ENCODE measurements at places on chromosomes 5 and 9.

GRCh38 chr5:178145965-178146820 is 7.5 kb downstream of the NHP2 start:
- DNase-seq = peak; percentile 83

DNA sequence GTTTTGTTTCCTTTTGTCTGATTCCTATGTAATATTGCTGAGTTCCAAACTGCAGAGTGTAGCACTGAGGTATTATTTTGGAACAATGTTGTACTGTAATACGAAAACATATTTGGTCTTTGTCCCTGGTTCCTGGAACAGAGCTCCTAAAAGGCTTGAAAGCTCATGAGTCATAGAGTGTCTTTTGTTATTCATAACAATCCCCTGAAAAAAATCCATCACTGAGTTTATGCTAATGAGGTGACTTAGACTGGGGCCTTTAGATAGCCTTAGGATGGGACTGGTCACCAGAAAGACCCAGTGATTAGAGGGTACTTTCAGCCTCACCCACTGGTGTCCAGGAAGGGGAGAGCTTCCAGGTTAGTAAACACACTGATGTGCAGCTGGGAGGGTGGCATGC is 132.7 kb upstream of the POU5F2 start:
- DNase-seq = peak; percentile 74

DNA sequence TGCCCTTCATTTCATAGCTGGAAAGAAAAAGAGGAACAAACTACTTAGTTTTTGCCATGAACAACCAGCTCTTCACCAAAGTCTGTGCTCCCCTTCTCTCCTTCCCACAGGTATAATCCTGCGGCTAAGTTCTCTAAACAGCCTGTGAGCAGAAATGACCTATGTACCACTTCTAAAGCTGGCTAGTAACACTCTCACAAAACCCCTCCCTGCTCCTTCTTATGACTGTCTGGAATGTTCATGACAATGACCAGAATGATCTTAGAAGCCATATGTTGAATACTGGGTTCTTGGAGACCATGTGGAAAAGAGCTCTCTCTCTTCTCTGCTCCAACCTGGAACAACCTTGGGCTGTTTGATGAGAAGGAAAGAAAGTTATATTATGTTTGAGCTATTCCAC is 12.9 kb upstream of the AMACR start:
- DNase-seq = no peak

DNA sequence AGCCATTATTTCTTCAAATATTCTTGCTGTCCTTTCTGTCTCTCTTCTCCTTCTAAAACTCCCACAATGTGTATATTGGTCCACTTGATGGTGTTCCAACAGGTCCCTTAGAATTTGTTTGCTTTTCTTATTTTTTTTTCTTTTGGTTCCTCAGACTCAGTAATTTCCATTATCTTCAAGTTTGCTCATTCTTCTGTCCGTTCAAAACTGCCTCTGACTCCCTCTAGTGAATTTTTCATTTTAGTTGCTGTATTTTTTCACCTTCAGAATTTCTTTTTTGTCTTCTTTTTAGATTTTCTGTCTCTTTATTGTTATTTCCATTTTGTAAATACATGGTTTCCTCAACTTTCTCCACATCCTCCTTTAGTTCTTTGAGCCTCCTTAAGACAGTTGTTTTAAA is 6.4 kb upstream of the SRP19 start:
- DNase-seq = peak; percentile 8

DNA sequence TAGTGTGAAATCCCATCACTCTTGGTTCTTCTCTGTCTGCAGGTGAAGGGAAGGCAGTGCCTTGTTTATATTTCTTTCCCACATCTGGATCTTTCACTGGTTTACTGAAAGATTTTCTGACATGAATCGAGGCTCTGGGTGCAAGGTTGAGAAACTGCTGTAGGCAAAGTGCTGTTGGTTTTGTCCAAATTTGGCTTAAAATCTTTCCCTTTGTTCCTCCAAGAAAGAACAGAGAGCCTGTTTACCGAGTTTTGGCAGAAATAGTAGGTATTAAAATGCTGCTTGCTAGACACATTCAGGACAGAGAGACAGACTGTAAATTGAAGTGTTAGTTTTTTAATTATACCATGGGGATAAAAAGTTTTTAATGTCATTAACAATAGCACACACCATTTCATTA is 21.5 kb downstream of the SKP2 start:
- DNase-seq = no peak

- DNase-seq = no peak
Observed at GRCh38 chr5:178467205-178467567, 123.0 kb downstream of the COL23A1 start.

GRCh38 chr9:100287186-100287585 is 65.6 kb downstream of the TEX10 start:
- DNase-seq = no peak

DNA sequence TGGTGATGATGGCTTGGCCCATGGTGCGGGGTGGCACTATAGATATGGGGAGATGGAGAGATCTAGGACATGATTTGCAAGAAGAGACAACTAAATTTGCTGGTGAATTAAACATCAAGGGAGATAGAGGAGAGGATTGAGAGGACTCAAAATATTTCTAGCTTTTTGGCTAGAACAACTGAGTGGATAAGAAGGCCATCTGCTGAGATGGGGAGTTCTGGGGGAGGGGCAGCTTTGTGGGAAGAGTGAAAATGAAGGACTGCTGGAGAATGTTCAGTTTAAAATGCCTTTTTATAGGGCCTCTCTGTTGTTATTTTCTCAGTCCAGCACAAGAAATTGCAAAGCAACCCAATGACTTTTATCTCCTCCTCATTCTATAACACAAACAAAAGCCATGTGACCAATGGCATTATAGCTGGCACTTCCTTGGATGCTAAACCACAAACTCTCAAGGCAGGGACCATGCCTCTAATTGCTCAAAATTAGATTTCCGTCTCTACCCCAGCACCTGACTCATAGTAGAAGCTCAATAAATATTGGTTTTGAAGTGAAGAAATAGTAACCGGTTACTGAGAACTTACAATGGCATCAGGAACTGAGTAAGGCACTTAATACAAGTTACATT is 29.8 kb downstream of the JAKMIP2 start:
- no peak for DNase-seq

DNA sequence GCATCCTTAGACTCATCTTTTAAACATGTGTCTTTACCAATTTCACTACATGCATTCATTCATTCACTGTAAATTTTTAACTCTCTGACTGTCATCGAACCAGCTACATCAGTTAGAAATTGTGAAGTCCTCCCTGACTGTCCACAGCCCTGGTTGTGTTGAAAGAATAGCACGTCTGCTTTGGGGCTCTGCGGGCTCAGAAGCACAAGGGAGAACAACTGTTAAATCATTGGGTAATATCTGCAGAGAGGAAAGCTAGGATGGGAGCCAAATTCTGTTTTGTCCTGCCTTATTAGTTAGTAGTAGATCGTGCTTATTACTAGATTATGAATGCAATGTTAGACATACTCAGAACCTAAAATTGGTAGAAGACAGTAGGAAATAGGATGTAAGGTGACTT is 26.3 kb upstream of the FAM120AOS start:
- no peak for DNase-seq

DNA sequence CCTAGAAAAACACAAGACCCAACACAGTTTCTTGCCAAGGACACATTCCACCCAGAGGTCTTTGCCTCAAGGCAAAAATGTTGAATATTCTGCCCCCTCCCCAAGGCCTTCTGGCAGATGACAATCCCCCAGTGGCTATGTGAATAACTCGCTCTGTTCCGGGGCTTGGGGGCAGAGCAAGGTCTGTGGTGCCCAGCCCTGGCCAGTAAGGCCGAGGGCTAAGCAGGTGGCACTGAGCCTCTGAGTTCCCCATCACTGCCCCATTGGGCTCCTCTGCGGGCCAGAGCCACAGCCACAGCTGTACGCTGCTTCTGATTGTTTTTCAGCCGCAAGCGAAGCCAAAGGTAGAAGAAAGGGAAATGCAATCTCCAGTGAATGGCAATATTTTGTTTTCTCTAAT is 567.9 kb downstream of the CCDC171 start:
- DNase-seq = no peak

- no peak for DNase-seq
Observed at GRCh38 chr9:8027351-8027750, 227.8 kb upstream of the DMAC1 start.

GRCh38 chr9:32955655-32956478 is 45.6 kb downstream of the APTX start:
- no peak for DNase-seq

DNA sequence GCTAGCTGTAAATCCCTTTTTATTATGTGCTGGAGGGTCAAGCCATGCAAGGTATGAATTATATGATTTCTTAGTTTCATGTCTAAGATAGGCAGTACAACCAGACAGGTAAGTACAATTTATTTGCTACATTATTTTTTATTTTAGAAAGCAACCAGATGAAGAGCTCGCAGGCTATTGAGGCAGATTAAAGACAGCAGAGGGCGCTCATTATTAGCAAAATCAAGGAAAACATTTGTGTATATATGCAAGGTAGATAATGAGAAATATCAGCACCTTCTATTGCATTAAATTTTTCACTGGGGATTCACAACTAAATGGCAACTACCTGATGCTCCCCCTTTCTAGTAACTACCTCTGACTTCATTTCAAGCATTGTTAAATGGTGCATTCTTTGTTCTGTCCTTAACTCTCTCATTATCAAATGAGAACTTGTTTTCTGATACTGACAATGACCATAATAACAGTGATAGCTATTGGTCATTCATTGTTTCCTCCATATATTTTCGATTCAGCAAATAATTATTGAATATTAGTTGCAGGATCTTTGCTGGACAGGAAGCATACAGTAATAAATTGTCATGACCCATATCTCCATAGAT is 8.6 kb downstream of the SCGB3A2 start:
- DNase-seq = peak; percentile 25

- peak; percentile 12 for DNase-seq
Observed at GRCh38 chr5:36874465-36874864, 2.1 kb upstream of the NIPBL start.

GRCh38 chr9:73135394-73135793 is 16.3 kb upstream of the ANXA1 start:
- peak; percentile 46 for DNase-seq

- DNase-seq = no peak
Observed at GRCh38 chr5:1878050-1878849, 4.5 kb downstream of the IRX4 start.

DNA sequence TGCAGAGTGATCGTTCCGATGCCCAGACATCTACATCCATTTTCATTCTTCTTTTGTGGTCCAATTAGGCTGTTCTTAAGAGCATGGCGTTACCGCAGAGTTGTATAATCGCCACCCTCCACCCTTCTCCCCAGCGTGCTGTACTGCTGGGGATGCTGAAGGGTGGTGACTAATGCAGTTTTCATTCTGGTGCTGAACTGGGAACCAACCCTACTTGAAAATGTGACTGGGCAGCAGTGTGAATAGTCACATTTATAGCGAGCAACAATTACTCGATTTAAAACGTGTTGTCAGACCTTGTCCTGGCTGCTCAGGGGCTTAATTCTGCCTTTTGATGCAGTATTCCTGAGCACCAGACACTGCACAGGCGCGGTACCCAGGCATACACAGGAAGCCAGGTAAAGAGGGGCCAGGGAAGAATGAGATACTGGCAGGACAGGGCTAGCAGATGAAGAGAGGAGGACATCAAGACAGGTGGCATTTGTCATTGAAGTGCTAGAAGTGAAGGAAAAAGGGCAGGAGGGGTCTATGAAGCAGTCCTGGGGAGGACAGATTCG is 719 bp upstream of the ISCA1 start:
- DNase-seq = peak; percentile 88

DNA sequence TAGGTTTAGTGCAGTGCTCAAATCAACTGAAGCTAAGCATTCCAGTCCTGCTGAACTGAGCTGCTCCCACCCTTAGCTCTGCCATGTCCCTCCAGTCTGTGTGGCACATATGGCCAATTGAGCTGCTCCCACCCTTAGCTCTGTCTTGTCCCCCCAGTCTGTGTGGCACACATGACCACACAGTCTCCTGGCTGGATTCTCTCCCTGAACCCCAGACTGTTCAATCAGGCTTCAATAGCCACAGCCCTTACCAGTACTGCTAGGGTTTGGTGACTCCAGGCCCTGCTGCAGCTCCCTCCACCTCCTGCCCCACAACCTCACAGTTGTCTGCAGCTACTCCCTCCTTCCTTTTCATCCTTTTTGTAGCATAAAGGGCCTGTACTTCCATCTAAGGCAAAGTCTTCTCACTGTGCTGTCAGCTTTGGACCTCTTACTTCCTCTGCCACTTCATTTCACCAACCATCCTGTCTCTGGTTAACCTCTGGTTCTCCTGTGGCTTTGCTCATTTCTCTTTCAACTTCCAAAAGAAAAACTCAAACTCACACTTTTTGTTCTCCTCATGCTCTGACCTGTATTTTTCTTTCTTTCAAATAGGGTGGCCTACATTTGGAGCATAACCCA is 50.8 kb downstream of the ADAMTS12 start:
- no peak for DNase-seq

DNA sequence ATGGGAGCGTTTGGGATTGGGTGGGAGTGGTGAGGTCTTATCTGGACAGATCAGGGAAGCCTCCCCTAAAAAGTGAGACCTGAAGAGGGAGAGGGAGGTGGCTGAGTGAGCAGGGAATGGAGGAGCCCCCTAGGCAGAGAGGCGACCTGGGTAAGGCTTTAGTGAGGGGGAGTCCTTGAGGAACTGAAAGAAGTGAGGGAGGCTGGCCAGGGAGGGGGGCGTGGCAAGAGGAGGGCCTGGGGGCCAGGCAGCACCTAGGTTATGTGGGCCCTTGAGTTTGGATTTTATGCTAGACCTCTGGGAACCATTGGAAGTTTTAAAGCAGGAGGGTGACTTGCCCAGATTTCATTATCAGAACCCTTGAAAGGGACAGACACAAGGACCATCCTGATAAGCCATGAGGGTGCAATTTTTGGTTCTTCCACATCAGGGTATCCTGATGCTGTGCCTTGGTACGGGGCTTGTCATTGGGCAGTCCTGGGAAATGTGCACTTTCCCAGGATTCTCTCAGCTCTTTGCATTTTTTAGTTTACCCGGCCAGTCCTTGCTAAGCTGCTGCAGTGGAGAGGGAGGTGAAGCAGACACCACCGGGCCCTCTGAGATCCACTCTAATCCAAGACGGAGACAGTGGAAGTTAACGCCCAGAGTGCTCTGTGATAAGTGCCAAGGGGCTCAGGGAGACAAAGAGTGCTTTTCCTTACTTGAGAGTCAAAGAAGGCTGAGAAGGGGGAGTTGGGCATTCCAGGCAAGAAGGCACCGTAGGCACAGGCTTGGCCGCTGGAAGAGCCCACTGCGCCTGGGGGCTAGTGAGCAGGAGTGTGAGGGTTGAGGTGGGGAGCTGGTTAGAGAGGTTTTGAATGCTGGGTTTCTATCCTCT is 16.1 kb downstream of the GSN start:
- DNase-seq = no peak

GRCh38 chr9:71608825-71609447 is 159.4 kb downstream of the CEMIP2 start:
- DNase-seq = peak; percentile 2

GRCh38 chr9:102049586-102050246 is 311.3 kb upstream of the GRIN3A start:
- DNase-seq = peak; percentile 26

DNA sequence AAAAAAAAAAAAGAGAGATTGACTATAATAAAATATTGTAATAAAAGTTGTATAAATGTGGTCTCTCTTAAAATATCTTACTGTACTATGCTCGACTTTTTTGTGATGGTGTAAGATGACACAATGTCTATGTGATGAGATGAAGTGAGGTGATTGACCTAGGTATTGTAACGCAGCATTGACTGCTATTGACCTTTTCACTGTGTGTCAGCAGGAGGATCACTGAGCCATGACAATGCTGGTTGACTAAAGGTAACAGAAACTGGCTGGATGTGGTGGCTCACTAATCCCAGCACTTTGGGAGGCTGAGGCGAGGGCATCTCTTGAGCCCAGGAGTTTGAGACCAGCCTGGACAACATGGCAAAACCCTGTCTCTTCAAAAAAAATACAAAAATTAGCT is 78.6 kb upstream of the MYO10 start:
- DNase-seq = no peak
